Frontal cortex (tissue), 4 donors: ENCODE measurements at places on chromosomes 3 and 15. TPM values are rescaled to one million over a fixed set of nuclear protein-coding genes. Genes with fewer than 3 reads are reported as not detected.

Gene PLA2G4D
- under 0.01 TPM for total RNA-seq

Gene POC1A
- 2.4 TPM for total RNA-seq

DNA sequence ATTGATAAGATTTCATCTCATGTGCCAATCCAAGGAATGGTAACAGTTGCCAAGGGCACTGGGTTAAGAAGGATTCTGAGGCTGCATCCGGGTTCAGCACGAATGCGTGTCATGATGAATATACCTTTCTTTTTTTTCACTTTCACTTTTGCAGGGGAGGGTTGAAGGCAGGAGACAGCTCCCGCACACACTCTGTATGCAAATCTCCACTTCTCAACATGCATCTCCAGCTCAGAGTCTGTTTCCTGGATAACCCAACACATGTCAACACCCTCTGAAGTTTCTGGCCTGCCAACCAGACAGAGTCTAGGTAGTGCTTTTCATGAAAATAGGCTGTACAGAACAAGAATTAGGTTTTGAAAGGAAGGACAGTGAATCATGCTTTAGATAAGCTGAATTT, 21.6 kb downstream of the B4GALT4 start:
- no peak for DNase-seq

- DNase-seq, result no peak
These were observed 246.5 kb downstream of the TBL1XR1 start for GRCh38 chr3:176950743-176951142.

DNA sequence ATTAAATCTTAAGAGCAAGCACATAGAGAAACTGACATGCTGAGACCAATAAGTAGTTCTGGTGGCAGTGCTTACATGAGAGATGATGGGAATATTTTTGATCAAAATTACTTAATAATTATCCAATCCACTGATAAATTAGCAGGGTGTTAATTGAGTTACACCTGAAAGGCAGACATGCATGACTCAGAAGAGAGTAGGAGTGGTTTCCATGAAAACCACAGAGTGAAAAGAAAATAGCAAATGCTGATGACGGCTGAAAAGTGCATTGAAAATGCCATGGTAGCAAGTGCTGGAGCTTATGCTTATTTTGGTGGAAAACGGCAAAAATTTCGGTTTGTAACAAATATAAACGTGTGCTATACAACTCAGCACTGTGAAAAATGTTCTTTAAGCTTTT, 267.8 kb upstream of the LRRN1 start:
- DNase-seq, result no peak

- no peak for DNase-seq
These were observed 857.7 kb downstream of the OTOL1 start for GRCh38 chr3:162354356-162354755.
